Adrenal gland (tissue), 19 donors: ENCODE measurements at places on chromosomes 13 and 19. TPM values are rescaled to one million over a fixed set of nuclear protein-coding genes. Genes with fewer than 3 reads are reported as not detected.

DNA sequence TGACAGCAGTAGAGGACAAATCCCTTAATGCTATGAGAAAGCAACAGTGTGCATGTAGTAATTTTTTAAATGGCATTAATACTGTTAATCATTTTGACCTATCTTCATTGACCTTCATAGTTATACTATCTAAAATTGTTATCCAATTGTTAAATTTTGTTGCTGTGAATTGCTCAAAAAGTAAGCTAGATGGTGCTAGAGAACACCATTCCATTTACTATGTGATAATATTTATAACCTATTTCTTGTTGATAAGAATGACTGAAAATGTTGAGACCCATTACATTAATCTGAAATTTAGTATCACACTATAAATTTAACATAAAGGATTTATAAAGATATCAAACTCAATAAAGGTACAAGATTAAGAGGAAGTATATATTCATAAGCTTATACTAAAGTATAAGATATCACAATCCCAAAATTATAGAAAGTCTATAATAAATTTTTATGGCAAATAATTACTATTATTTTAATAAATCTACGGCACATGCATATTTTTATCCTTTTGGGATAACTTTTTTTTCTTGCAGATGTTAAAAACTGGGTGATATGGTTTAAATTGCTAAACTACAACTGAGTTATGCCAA is 1573.3 kb downstream of the PCDH9 start:
- DNase-seq: no peak

The RFPL4AL1 gene
- total RNA-seq: not detected

- DNase-seq: no peak
These were observed 471.7 kb upstream of the KLHL1 start for GRCh38 chr13:70579941-70580340.

DNA sequence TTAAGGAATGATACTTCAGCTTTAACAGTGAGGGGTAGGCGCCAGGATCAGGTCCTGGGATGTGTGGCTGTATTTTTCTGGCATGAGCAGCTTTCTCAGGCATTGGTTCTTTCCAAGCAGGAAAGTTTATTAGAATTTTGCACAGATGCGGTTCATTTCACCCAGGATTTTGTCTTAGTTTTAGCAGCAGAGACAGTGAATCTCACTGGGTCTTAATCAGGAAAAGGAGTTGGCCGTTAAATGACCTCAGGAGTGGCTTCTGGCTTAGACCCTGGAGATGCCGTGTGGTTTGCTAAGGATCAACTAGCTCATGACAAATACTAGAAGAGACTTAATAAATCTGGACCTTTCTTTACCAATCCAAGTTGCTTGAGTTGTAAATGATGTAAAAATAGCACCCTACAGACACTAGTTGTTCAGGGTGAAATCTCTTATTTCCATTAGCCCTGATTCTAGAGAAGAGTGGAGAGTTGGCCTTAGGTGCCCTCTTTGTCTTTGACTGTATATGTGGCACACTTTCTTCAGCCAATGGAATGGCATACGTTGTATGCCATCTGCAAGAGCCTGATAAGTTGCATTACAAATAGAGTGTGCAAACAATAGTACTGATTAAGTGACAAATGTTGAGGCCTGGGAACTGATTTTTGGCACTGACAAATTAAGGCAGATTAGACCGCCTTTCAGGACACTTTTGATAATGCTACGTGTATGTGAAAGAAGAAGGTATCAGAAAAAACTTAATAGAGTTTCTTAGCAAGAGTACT is 34.0 kb downstream of the LRCH1 start:
- DNase-seq: no peak

The PTH2 gene
- total RNA-seq: not detected

DNA sequence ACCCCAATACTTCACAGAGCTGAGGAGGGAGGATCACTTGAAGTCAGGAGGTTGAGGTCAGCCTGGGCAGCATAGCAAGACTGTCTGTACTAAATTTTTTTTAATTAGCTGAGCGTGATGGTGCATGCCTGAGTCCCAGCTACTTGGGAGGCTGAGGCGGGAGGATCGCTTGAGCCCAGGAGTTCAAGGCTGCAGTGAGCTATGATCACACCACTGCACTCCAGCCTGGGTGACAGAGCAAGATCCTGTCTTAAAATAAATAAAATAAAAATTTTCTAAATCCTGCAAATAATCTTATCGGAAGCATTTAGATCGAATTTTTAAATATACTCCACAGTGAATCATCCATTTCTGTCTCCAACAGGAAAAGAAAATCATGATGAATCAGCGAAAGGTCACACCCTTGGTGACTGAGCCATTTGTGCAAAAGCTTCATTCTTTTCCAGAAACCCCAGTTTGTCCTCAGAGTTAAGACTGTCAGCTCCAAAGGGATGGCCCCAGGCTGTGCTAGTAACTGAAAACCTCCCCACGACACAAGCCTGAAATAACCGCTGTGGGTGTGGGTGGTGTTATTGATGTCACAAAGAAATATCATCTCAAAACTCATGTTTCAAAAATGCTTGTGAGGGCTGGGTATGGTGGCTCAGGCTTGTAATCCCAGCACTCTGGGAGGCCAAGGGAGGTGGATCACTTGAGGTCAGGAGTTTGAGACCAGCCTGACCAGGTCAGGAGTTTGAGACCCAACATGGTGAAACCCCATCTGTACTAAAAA is 167.6 kb downstream of the PTPRS start:
- peak; percentile 45 for DNase-seq

DNA sequence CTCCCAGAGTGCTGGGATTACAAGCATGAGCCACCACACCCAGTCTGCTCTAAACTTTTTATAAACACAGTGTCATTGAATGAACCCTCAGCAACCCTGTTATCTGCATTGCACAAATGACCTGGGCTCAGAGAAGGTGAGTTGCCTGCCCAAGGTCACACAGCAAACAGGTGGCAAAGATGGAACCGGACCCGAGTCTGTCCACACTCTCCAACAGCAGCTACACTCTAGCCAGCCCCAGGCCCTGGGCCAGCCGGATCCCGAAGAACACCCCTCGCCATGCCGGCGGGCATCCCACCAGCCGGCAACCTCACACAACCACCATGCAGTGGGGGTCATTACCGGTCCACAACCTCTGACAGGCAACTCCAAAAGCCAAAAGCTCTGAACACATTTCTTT is 14.5 kb downstream of the ERCC2 start:
- DNase-seq: no peak

- peak; percentile 83 for DNase-seq
These were observed 154.9 kb downstream of the TM9SF2 start for GRCh38 chr13:99656092-99656745.

The ZNF429 gene
- total RNA-seq: 32.7 TPM

DNA sequence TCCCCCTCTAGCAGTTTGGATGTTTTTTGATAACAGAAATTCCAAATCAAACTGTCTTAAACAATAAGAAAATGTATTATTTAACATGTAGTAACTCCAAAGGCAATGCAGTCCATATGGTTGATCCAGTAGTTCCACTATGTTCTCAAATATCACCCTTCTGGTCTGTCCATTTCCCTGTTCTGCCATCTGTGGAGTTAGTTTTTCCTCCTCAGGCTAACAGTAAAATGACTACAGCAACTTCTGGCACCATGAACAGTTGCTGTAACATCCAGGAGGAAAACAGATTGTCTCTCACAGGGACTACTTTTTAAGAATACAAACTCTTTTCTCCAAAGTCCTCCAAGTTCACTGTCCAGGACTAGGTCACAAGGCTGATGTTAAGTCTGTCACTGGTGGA is 455.4 kb downstream of the FGF14 start:
- no peak for DNase-seq

The OR4F17 gene
- not detected for total RNA-seq

- no peak for DNase-seq
These were observed 40.5 kb upstream of the KCTD15 start for GRCh38 chr19:33756177-33756576.

DNA sequence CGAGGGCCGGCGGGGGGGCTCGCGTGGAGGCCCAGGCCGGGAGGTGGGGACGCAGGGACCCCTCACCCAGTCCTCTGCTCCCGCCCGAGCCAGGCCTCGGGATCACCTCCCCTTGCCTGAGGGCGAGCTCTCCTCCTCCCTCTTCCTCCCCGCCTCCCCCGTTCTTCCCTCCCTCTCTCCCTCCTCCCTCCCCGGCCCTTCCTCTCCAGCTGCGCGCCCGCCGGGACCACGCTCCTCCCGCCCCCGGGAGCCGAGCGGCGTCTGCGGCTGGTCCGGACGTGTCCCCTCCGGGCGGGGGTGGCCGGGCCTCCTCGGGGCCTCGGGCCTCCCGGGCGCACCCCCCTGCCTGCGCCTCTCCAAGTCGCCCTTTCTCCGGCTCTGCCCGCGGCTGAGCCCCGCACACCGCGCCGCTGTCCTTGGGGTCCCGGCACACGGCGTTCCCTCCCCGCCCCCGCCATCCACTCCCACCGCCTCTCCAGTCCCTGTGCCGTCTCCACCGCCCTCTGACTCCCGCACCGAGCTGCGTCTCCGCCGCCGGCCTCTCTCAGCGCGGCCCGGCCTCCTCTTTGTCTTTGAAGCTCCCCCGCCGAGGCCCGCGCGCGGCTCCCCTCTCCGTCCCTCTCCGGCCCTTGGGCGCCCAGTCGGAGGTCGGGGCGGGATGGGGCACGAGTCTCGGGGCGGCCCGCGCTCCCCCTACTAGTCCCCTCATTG is 5.7 kb downstream of the SOX1 start:
- no peak for DNase-seq

GRCh38 chr19:10769533-10770491 is 51.9 kb downstream of the DNM2 start:
- peak; percentile 91 for DNase-seq

The FUT2 gene
- not detected for total RNA-seq
